ENCODE measurements at places on chromosomes 4 and X.

GRCh38 chrX:122777766-122778165, 406.3 kb upstream of the GRIA3 start:
- no peak for DNase-seq

GRCh38 chr4:89486042-89486441, 178.4 kb upstream of the GPRIN3 start:
- DNase-seq = no peak

- no peak for DNase-seq
Observed at GRCh38 chr4:184421533-184422155, 52.7 kb downstream of the IRF2 start.

GRCh38 chr4:106036848-106037247, 141.6 kb downstream of the NPNT start:
- no peak for DNase-seq

- DNase-seq = no peak
Observed at GRCh38 chr4:115152081-115152480, 38.7 kb upstream of the NDST4 start.

GRCh38 chr4:165489786-165490185, 111.0 kb downstream of the CPE start:
- DNase-seq = no peak

DNA sequence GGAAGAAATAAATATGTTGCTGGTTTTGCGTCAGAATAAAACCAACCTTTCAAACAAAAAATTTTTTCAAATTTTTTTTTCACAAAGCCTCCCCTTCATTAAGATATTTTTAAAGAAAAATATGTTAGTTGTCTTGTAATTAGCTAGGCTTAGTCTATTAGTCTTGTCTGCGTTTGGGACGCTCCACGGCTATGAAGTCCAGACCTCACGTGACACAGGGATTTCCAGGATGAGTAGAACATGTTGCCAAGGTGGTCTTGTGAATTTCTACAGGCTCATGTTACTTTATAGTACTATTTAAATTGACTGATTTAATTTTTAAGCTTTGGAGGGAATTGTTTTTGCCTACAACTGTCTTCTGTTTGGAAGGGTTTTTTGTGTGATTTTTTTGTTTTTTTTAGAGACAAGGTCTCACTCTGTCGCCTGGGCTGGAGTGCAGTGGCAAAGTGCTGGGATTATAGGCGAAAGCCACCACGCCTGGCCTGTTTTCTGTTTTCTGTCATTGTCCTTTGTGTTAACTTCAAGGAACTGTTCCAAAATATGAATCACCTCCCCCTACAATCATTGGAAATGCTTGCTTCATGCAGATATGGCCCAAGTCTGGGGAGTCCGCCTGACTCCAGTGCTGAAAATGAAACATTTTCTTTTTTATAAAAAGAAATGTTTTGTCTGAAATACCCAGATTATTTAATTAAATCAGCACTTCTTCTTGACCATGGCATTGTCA, 26.2 kb downstream of the TMEM144 start:
- DNase-seq = no peak

- DNase-seq = no peak
Observed at GRCh38 chrX:111123125-111123524, 27.1 kb downstream of the PAK3 start.

DNA sequence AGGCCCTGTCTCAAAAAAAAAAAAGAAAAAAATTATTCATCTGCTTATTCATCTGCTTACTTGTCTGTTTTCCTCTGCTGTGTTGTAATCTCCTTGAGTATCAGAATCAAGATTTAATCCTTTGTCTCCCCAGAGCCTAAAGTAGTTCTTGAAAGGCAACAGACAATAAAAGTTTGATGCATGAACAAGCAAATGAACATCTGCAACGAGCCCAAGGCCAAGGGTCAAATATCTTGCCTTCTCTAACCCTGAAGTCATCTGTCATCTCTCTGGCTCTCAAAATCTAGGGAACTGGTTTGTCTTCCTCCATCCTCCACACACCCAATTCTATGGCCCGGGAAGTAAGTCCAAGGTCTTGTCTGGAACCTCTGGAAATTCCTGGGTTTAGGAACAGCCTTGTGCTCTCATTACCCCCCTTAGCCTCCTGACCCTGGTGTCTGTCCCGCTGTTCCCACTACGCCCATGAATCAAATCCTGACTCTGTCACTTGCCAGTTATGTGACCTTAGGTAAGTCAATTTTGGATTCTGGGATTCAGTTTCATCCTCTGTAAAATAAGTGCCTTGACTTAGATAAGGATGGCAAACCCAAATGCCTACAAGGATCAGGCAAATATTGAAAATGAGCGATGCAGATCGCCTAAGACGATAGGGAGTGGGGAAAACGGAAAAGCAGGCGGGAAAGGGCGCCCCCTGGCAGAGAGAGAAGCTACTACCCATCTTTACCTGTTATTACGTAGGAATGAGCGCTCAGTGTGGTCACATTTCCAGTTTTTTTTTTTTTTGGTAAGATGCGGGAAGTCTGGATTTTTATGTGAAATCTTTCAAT, 102.7 kb upstream of the DHX15 start:
- no peak for DNase-seq

- DNase-seq = no peak
Observed at GRCh38 chrX:153828308-153828707, 2.0 kb downstream of the PDZD4 start.

- no peak for DNase-seq
Observed at GRCh38 chrX:45368705-45369104, 168.0 kb upstream of the DIPK2B start.

- no peak for DNase-seq
Observed at GRCh38 chr4:102031406-102031805, 240.9 kb downstream of the BANK1 start.

DNA sequence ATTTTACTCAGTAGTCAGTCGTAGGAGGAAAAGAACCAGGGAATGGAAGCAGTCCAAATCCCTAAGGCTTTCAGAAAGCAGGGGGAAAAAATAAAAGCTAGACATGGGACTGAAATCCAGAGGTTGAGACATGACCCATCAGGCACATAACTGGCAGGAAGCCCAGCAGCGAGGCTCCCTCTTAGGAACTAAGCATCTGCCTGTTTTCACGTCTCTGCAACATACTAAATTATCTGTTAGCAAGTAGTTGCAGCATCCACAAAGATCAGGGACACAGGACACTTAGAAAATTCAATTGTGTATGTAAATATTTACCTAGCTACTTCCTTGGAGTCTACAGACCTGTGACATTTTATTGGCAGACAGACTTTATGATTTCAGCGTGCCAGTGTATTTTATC, 118.0 kb upstream of the EDNRA start:
- DNase-seq = no peak

DNA sequence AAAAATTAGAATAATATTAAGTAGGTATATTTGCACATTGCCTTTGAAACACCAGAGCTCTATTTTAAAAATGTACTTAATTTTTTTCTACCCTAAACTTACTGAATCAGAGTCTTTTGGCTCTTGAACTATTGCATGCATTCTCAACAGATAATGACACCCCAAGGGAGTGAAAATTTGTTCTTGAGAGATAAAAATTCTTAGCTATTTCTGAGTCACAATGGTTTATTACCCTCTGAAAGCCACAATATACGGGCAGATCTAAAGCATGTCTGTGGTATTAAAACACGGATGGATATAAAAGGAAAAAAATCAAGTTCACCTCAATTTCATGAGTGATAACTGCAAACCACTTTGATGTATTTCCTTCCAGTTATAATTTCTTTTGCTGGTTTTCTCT, 636.3 kb upstream of the FTHL17 start:
- no peak for DNase-seq

DNA sequence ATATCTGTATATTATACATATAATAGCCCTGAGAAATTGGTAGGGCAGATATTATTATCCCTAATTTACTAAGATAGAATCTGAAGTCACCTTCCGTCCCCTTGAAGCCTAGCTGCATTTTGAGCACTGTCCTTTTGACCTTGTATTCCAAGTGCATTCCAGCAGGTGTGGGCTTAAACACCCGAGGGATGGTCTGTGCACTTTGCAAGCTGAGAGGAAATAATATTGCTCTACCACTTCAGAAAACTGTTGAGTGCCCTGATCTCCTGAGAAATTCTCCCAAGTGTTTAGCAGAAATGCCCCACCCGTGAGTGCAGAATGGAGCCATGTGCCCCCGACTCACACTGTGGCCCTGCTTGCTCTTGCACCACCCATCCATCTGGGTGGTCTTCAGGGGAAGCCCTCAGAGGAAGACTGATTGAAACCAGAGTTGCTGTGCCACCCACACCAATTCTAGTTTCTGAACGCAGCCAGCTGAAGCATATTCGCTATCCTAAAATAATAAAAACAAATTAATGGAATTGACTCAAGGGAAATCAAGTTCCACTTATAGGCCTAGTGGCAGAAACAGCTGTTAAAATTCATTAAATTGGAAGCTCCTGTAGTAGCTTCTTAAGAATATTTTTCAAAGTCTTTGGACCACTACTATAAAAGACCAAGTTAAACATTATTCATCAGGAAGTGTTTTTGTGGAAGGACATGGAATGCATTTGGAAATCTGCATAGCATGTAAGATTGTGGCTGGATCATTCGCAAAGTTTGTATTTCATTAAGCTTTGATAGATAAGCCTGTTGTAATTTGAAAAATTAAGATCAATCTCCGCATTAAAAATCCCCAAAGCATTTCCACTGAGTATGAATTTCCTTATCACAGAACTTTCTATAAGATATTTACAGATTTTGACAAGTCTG, 41.3 kb upstream of the PRKG2 start:
- no peak for DNase-seq

DNA sequence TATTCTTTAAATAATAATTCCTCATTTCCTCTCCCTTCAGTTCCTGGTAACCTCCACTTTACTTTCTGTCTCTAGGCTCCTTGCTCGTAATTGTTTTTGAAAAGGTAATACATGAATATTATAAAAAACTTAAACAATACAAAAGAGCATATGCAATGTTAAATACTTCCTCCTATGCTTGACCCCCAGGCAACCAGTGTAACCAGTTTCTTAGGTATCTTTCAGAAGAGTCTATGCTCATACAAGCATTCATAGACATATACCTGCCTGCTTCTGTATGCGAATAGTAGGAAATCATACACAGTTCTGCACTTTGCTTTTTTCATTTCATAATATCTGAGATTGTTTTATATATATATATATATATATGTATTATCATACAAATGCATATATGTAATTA, 2.6 kb upstream of the MID2 start:
- DNase-seq = no peak

DNA sequence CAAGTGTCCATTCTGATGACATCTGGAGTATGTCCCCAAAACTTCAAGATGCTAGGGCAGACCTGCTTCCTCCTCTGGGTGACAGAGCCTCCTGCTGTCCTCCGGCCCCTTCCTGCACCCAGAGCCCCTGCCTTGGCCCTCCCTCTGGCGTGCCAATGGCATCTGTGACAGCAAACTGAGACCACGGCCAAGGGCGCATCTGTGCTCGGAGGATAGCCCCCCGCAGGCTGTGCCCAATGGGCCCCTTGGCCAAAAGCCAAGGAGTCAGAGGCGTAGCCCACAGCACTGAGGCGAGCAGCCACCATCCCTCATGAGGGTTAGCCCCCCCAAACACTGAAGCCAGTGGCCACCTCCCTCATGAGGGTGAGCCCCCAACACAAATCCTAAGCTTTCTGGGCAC, 7.9 kb downstream of the LRPAP1 start:
- no peak for DNase-seq

- no peak for DNase-seq
Observed at GRCh38 chr4:22947851-22948250, 255.1 kb downstream of the GBA3 start.

DNA sequence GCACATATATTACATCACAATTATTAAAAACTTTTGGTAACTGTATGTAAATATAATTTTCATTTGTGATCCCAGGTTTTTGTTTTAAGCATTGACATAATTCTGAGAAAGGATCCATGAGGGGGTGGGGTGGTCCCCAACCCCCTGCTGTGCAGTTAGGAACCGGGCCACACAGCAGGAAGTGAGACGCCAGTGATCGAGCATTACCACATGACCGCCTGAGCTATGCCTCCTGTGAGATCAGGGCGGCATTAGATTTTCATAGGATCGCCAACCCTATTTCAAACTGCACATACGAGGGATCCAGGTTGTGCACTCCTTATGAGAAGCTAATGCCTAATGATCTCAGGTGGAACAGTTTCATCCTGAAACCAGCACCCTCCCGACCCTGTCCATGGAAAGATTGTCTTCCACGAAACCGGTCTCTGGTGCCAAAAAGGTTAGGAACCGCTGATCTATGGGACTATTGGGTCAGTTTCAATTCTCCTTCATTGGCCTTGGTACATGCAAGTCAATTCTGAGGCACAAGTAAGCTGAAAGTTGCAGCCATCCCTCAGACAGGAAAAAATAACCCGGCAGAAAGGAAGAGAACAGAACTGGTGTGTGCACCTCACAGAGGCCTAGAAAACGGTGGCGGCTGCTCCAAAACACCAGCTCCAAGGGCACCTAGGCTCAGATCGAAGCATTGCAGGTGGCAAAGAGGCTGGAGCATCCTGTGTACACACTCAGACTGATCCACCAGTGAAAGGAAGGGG, 7.0 kb upstream of the TMSB4X start:
- DNase-seq = no peak

- no peak for DNase-seq
Observed at GRCh38 chr4:119536572-119537528, 91.8 kb downstream of the PDE5A start.

Data from DMS153 (cell line).